ENCODE measurements at places on chromosomes 7 and 10.
A peak's percentile ranks its signal among the peaks of the same experiment; 100 is the strongest.

DNA sequence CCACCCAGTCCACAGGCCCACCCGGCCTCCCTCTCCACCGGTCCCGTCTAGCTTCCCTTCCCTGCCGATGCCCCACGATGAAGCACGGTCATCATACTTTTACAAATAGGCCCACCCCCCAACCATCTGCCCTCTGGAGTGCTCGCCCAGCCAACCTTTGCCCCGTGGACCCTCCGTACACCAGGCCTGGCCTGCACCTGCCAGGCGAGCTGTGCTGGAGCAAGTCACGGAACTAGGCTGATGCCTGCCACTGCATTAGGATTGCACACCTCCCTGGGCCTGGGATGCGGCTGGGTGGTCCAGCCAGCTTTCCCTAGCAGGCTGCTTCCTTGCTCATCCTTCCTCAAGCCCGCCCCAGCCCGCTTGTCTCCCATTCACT, 44.7 kb downstream of the PPIF start:
- DNase-seq: no peak

- no peak for DNase-seq
Measured at GRCh38 chr10:25504306-25504705, 329.5 kb downstream of the GPR158 start.

- peak; percentile 8 for DNase-seq
Measured at GRCh38 chr10:91551856-91552255, 81.0 kb downstream of the PPP1R3C start.

DNA sequence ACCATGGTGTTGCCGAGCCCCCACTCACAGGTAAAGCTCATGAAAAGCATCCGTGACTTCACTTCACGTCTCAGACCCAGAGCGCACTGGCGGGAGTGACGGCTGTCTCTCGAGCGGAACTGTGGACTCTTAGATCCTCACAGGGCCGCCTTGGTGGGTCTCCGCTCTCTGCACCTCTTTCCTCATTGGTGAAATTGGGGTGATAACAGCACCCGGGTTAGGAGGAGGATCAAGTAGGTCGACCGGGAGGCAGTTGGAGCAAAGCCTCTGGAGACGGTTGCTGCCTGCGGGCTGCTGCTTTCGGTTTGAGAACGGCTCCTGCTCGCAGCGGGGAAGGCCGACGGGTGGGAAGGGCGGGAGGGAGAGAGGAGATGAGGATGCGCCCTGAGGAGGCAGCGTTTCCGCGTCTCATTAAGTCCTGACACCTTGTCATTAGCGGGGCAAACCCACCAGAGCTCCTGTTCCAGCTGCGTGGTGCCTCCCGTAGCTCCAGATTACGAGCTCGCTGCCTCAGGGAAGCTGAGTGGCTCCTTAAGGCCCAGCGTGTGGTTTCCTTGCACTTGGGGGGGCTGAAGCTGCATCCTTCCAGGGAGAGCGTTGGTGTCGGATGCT, 51.9 kb upstream of the CFAP46 start:
- DNase-seq: no peak

DNA sequence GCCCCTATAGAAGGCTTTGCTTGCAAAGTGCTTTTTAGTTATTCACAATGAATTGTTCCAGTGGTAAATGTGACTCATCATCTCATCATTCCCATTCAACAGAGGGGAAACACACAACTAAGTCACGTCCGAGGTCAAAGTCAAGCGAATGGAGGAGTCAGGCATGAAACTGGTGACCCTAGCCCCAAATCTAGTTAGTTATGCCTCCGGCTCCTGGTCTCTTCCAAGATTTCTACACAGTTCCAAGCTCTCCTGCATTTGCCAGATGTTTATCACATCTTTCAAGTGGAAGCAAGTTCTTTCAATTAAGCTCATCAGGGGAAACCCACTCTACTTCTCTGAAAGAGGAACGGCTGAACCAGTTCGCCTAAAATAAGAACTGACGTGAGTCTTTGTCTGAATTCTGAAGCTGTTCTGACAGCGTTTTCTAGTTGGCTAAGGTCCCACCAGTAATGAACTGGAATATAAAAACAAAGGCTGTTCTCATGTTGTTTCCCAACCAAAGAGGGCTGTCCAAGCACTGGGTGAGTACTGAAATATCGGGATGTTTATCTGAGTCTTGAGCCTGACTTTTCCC, 140.9 kb upstream of the NRBF2 start:
- no peak for DNase-seq

All from NCI-H510A treated with DMSO at 0.1 percent for 48 hours (cell line).